ENCODE measurements at places on chromosomes 1 and 21.

DNA sequence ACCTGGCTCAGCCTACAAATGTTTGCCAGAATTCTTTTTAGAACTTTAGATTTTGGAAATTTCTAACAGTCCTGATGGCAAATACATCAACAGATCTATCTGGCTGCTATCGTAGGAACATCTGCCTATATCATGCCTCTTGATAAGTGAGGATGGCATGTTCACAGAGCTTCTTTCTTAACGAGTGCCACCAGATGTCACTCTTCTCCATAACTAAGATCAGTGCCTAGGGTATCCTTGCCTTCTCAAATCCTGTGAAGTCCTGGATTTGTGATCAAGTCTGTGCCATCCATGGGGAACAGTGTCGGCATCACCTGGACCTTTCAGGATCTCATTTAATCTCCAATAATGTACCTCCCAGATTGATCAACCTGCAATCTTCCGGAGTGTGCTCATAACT, 36.5 kb upstream of the CD5L start:
- no peak for DNase-seq

DNA sequence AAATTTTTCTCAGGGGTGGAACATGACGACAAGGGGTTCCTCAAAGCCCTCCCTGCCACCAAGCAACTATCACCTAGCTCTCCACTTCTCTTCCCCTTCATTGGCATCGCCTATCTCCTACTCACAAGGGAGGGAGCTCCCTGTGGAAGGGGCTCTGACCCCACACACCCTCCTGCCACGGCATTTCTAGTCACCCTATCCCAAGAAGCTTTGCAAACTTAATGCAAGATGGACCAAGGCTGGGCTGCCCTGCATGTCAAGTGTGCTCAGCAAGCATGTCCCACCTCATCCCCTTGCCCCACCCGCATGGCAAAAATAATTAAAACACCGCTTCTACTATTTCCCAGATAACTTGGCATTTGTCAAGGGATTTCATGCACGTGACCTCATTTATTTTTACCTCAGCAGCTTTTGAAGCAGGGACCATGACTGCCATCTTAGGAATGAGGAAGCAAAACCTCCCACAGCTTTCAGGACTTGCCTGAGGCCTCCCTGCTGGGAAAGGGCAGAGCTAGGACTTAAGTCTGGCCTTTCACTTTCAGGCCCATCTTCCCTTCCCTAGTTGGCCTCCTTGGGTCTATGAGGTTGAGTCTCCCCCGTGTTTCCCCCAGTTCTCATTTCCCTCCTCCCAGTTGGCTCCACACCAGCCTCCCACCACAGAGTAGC, 161.3 kb downstream of the TSEN15 start:
- no peak for DNase-seq

DNA sequence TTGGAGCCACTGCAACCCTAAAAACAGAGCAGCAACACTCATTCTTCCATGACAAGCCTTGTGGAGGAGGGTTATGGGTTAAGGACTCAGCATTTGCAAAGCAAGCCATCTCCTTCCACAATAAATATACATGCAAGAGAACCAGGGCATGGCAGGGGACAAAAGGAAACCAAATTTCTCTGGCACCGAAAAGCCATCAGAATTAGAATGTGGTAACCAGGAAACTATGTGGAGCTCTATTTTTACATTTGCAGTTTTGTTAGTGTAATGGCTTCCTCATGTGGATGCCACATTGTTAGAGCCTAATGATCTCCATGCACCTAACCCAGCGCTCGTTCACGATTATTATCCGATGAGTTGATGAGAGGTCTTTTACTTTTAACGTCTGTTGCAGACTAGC, 91.7 kb downstream of the NAV1 start:
- DNase-seq = no peak

DNA sequence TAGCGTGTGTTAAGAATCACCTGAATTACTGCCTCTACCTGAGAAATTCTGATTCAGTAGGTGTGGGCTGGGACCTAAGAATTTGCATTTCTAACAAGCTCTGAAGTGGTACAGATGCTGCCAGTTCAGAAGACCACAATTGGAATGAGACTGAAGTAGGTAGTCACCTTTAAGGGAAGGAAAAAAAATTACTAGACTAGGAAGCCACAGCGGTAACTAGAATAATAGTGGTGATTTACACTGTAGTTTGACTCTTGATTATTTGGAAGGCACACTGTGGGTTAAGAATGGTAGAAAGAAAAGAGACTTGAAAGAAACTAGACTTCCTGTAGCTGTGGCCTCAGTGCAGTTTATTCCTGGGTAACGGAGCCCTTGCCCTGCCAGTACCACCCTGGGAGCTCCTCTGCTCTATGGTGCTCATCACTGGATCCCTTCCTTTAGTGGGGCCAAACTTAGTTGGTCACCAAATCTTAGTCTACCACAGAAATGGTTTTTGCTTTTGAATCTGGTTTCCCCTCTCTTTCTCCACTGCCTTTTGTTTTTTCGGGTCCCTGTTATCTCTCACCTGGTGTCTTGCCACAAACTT, 43.6 kb downstream of the ARID1A start:
- DNase-seq = no peak

DNA sequence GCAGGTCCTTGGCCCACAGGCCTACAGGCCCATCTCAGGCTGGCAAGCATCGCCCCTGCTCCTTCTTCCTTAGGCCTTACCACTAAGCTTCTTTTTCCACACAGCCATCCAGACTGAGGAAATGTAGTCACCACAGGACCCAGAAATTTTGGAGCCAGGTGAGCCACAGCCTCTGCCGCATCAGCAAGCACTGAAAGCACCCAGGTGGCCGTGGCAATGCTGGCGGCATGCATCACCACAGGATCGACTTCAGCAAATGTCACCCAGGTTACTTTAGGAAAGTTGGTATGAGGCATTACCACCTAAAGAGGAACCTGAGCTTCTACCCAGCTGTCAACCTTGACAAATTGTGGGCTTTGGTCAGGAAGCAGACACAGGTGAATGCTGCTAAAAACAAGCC, 11.6 kb downstream of the PIGM start:
- DNase-seq = no peak

DNA sequence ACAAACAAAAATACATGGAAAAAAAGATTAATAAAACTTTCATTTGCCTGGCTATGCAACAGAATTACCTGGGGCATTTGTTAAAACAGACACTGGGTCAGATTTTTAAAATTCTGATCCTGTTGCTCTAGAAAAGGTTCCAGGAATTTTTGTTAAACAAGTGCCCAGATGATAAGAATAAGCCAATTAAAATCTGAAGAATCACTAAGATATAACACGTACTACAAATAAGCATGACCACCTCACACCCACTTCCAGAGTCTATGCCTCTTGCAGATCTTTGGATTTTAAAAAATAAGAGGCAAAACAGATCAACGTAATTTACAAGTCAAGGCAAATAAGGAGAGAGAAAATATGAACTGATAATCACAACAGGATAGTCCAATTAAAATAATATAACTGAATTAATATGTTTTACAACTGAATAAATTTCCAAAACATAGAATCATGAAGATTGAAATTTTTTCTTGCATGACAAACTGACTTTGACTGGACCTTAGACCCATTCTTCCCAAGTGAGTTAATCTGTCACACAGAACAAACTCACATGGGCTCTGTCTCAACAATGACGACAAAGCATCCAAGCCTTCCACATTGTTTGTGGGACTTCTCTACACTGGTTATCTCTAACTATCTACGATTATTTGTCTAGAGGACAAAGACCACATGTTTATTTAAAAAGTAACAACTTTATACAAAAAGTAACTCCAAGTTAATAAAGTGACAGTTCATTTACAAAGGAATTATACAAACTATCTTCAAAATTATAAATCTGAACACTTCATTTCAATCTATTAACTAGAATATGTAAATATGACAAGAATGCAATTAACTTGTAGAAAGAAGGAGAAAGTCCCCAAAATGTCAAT, 56.9 kb downstream of the COP1 start:
- no peak for DNase-seq

DNA sequence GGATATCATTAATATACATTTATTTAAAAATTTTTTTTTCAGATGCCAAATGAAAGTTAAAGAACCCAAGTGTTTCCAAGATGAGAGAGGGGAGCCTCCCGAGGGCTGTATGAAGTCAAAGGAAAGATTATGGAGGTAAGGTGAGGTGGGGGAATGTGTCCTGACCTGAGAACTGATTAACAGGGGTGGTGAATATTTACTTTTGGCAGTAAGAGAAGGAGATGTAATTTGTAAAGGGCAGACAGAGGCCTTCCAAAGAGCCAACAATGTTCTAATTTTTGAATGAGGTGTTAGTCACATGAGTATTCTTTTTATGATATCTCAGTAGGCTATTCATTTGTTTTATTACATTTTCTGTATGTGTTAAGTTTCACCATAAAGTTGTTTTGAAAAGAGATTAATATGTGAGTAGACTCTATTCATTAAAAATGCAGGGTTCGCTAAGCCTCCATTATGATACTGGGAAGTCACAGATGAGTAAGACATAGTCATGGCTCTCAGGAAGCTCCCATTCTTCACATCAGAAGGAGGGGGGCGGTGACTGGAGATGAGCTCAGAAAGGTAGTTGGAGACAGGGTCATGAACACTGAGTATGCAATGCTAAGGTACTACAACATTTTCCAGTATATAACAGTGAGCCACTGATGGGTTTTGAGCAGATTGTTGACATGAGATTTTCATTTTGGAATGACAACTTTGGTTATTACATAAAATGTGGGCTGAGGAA, 62.4 kb upstream of the TNFSF18 start:
- DNase-seq = no peak

- DNase-seq = no peak
Measured at GRCh38 chr1:10399444-10399941, 629 bp downstream of the PGD start.

- no peak for DNase-seq
Measured at GRCh38 chr1:28045777-28046176, 42.6 kb downstream of the EYA3 start.

DNA sequence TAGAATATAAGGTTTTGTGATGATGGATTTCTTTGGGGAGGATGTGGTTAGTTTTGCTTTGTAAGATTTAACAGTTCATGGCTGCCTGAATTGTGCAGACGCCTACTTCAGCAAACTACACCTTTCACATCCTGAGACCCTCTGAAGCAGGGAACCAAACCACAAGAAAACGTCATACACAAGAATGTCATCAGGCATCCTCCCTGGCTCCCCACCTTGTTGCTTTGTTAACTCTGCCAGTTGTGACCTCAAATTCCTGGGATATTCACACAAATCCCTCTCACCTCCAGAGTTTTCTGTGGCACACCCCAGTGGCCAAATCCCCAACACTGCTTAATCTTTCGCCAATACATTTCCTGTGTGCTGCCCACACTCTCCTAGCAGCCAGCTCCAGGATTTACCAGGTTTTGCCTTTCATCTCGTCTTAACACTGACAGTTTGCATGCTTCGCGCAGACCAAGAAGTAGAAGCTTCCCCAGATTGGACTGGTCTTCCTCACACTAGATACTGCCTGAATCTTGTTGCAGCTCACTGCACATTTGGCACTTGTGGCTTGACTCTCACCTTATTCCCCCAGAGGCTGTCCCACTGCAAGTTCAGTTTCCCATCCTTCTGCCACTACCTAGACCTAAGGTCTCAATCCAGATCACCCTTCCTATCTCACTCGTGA, 51.1 kb upstream of the CTTNBP2NL start:
- DNase-seq = no peak

DNA sequence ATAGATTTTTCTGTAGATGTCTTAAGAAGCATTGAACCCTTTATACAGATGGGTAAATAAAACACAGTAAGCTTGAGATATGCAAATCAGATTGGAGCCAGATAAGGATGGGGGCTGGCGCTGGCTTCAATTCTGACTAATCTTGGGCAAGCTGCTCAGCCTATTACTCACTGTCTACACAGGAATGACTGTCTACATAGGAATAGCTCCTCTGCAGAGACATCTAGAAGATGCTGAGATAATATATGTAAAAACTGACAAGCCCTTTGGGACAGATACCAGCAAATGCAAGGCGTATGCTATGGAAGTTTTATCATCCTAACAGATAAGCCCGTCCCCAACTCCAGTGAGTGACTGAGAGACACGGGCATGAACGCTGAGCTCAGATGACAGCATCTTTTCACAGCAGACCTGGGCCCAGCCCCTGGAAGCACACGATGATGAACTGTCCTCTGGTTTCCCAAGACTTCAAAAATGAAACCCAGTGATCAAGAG, 1.7 kb downstream of the CLDN14 start:
- DNase-seq = no peak

GRCh38 chr1:21938732-21939538, 1.8 kb upstream of the HSPG2 start:
- no peak for DNase-seq

DNA sequence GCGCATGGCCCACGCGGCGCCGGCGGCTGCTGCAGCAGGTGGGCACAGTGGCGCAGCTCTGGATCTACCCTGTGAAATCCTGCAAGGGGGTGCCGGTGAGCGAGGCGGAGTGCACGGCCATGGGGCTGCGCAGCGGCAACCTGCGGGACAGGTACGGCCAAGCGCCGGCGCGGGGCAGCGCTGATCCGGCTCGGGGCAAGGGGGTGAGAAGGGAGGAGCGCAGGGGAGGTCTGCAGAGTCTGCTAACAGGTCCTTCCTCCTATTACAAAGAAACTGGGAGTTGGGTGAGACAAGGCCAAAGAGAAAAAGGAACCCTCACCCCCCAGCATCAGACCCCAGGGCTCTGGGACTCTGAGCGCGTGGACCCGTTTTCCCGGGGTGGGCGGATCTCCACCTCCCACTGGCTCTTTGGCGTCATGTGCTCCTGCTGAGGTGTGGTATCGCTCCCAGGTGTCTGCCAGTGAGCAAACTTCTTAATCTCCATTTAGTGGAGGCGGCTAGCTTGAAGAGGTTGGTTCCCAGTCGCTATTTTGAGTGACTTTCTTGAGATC, 431 bp downstream of the MTARC1 start:
- DNase-seq = no peak

- no peak for DNase-seq
Measured at GRCh38 chr1:89590341-89591080, 42.4 kb upstream of the LRRC8C start.

GRCh38 chr21:16420031-16420724, 690.4 kb downstream of the USP25 start:
- no peak for DNase-seq

DNA sequence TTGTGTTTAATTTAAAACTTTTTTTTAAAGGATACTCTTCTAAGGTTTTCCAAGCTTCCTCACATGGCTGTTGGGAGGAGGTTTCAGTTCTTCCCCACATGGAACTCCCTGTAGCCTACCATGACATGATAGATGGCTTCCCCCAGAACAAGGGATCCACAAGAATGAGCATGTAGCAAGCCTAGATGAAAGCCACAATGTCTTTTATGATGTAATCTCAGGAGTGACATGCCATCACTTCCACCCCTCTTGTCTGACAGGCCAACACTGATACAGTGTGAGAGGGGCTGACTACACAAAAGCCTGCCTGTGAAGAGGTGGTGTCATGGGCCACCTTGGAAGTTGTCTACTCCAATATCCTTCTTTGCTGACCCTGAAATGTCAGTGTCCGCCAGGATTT, 32.0 kb downstream of the CD34 start:
- DNase-seq = no peak

Measured in T-helper 17 cell (primary cell).